Spleen (tissue), 13 donors: ENCODE measurements at places on chromosomes 1 and 21.
A peak's percentile ranks its signal among the peaks of the same experiment; 100 is the strongest.

- peak; percentile 91 for DNase-seq
Observed at GRCh38 chr1:65002508-65003315, 36.4 kb upstream of the JAK1 start.

- DNase-seq: peak; percentile 94
Observed at GRCh38 chr1:22053017-22053860, 730 bp downstream of the CDC42 start.

- DNase-seq: no peak
Observed at GRCh38 chr1:33902486-33903209, 38.8 kb downstream of the HMGB4 start.

DNA sequence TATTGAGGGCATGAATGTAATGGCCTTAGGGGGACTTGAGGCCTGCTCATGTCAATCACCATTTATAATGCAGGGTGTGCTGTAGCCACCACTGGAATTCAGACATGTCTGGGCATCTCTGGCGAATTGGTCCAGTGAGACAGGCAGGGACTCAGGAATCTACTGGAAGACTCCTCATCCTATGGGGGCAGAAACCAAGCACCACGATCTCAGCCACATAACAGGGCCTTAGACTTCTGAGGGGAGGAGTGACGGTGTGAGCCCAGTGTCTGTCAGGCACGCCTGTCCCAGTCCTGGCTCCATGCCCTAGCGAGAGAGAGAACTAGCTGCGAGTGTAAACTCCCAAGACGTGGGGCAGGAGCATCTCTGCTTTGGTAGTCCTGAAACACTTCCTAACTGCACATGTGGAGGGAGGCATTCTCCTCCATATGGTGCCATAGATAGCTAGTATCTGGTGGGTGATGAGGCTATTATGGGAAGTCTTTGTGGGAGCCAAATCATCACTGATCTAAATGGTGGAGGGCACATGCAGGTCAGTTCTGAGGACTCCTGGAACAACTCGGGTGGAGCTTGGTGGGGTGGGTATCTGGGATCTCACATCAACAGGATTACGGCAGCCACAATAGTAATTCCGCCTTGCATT is 29.8 kb upstream of the KIAA0040 start:
- DNase-seq: no peak

DNA sequence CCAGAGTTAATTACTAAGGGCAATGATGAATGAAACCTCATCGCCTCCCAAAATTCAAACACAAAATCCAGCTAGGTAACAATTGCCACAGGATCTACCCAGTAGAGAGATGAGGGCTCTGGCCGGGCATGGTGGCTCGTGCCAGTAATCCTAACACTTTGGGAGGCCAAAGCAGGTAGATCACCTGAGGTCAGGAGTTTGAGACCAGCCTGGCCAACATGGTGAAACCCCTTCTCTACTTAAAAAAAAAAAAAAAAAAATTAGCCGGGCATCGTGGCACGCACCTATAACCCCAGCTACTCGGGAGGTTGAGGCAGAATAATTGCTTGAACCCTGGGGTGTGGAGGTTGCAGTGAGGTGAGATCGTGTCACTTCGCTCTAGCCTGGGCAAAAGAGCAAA is 15.8 kb downstream of the CD2 start:
- no peak for DNase-seq

DNA sequence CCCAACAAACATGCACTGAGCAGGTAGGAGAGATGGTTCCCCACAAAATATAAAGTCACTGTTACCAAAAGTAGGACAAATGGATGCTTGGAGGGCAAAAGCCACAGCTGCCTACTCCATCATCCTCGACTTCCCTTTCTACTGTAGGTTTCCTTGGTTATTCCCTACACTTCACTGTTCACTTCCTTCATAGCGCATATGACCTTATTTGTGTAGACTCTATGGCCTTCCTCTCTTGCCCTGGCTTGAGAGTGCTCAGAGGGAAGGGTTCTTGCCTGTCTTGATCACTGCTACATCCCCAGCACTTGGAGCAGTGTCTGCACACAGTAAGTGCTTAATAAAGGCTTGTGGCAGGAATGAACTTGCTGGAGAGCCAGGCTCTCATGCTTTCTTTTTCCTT is 14.6 kb upstream of the TRNP1 start:
- no peak for DNase-seq
